Stimulated activated CD4-positive, alpha-beta T cell treated with anti-CD3 and anti-CD28 coated beads, TNF-alpha, amount 100 ng/mL, for 48 hours (primary cell): ENCODE measurements at places on chromosomes 12 and 14.

DNA sequence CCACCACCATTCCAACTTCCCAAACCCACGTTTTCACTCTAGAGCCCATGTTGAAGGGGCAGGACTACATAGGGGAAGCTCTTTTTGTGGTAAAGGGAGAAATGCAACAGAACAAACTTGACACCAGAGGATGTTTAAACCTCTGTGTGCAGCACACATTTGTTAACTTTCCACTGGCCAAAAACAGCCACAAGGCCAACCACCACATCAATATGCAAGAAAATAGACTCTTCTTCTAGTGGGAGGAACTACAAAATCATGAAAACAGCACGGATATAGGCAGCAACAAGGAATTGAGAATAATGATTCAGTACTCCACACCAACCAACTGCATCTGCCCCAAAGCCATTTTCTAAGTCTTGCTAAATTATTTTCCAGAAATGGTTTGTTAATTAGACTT lies 66.3 kb upstream of the CEP83 start:
- no peak for DNase-seq

- no peak for DNase-seq
Measured at GRCh38 chr12:113385282-113385882, 18.3 kb downstream of the SDS start.

DNA sequence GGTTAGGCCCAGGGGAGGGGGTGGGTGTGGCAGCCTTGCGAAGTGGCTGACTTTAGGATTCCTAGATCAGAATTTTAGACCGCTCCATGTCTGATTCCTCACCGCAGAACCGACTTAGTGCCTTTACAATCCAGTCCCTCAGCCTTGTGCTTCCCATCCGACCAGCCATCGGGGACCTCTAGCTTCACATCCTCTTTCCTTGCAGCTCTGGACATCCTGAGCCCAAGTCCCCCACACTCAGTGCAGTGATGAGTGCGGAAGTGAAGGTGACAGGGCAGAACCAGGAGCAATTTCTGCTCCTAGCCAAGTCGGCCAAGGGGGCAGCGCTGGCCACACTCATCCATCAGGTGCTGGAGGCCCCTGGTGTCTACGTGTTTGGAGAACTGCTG lies 557 bp downstream of the COPS7A start:
- no peak for DNase-seq

DNA sequence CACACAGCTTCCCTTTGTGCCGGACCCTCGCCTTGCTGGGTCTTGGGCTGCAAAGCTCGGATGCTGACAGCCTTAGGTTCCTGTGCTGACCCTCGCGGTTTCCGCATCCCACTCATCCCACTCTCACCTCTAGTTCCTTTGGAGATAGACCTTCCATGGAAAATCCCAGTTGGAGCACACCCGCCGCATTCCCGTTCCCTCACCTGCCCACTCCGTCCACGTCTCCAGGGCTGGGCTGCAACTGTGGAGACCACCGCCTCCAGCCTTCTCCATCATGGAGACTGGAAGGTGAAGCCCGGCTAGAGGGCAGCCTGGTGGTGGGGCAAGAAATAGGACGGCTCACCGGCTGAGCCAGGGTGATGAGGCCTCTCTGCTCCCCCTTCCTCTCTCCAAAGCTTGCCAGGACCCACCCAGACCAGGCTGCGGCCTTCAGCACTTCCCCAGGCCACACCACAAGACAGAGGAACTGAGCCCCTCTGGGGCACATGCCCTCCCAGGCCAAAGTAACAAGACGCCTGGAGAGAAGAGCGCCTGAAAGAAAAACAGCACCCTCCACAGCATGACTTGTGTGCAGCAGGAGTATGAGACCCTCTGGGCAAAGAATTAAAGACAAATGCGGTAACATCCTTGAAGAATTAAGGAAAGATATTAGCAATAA lies 15.0 kb downstream of the TMEM121 start:
- DNase-seq, result no peak

DNA sequence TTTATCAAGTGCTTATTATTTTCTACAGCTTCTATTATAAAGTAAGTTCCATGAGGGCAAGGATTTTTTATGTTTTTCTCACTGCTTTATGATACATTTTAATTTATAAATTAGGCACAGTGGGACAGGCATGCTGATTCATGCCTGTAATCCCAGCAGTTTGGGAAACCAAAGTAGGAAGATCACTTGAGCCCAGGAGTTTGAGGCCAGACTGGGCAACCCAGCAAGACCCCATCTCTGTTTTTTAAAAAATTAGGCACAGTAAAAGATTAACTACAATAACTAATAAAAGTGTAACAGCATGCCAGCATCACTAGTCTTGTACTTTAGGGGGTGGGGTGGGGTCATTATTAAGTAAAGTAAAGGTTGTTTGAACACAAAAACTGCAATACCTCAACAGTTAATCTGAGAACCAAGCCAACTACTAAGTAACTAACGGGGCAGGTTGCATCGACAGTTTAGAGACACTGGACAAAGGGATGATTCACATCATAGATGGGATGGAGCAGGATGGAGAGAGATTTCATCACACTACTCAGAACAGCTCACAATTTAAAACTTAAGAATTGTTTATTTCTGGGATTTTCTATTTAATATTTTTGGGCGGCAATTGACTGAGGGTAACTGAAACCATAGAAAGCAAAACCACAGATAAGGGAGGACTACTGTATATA lies 119.5 kb downstream of the PLEKHA5 start:
- DNase-seq, result no peak
